NCI-H1930 (cell line): ENCODE measurements at places on chromosomes 3 and 15.
A peak's percentile ranks its signal among the peaks of the same experiment; 100 is the strongest.

DNA sequence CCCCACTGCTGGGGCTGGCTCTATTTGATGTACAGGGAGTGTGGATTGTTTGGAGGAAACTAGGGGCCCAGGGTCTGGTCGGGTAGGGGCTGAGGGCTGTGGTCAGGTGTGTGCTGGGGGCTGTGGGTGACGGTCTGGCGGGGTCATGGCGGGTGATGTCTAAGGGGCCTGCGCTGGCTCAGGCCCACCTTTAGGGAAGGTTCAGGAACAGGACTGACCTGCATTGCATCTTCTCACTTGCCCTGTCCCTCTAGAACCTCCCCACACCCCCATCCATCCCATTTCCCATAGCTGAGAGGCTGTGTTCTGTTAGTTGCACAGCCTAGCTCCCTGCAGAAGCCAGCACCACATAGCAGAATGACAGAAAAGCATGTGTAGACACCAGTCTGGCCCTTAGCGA, 39.1 kb downstream of the SCN5A start:
- DNase-seq, result no peak

DNA sequence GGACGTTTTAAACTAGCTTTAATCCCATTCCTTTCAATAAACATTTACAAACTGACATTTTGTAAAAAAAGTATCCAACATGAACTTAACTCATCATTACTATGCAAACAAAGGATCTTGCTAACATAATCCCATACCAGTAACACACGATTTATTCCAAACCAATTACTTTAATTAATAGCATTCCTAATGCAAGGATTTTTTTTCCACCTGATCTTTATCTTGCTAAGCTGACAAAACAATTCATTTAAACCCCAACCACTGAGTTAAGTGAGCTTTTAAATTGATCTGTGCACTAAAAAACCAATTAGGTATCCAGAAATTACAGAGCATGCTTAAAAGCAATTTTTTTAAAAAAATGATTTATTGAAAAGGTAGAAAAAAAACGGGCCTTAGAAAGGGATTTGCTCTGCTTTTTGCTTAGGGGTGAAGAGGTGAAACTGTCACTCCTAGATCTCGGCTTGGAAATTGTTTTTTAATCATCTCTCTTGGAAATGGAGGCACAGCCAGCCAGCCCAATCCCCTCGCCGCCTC, 1.2 kb downstream of the SH3BP5 start:
- no peak for DNase-seq

GRCh38 chr15:74263466-74263865, 27.3 kb downstream of the CCDC33 start:
- no peak for DNase-seq

GRCh38 chr3:63492464-63492863, 160.0 kb upstream of the SNTN start:
- DNase-seq, result no peak

- no peak for DNase-seq
Observed at GRCh38 chr3:101639280-101639963, 37.5 kb downstream of the ZBTB11 start.

GRCh38 chr15:37550360-37551024, 383.9 kb upstream of the TMCO5A start:
- DNase-seq, result no peak

- no peak for DNase-seq
Observed at GRCh38 chr3:83649692-83650091, 1309.1 kb upstream of the CADM2 start.

DNA sequence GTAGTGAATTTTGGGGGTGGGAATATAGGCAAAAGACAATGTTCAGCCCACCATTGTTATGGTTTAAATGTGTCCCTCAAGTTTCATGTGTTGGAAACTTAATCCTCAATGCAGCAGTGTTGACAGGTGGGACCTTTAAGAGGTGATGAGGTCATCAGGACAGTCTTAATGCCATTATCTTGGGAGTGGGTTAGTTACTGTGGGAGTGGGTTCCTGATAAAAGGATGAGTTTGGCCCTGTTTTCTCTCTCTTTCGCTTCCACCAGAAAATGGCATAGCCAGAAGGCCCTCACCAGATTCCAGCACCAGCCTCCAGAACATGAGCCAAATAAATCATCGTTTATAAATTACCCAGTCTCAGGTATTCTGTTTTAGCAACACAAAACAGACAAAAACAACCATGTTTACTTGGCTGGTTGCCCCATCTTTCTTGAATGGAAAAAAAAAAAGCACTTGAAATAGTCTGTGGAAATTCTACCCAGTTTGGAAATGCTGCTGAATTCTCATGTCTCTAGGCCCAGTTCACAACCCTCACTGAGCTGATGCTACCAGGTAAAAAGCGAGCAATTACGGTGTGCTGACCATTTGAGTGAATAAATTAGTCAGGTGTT, 31.0 kb upstream of the MFSD1 start:
- no peak for DNase-seq

DNA sequence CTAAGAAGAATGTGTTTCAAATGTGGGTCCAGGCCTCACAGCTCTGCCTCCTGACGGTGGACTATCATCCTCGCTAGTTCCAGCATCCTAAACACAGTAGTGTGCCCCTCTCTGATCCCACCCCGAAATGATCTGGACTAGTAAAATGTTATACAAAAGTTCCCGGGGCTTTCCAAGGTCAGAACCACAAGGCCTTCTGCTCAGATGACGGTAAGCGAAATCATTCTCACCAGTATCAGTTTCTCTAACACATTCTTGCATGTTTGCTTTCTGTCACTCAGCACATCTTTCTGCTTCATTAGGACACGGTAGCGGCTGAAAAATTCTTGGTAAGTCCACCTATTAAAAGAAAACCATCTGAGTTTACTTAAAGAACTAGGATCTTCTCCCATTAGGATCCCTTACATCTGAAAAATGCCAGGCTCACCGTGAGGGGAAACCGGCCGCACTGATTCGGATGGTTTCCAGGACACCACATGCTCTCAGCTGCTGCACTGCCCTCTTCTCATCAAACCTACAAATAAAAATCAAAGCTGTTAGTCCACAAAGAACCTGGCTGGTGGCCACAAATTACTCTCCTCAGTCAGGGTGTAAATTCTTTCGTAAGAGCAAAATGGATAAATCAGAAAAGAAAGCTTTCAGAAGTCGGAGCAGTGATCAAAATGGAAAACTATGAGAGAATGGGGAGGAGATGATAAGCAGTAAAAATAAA, 83.9 kb upstream of the MYO5C start:
- DNase-seq, result no peak

GRCh38 chr3:51686512-51687215, 15.6 kb downstream of the TEX264 start:
- DNase-seq, result no peak

DNA sequence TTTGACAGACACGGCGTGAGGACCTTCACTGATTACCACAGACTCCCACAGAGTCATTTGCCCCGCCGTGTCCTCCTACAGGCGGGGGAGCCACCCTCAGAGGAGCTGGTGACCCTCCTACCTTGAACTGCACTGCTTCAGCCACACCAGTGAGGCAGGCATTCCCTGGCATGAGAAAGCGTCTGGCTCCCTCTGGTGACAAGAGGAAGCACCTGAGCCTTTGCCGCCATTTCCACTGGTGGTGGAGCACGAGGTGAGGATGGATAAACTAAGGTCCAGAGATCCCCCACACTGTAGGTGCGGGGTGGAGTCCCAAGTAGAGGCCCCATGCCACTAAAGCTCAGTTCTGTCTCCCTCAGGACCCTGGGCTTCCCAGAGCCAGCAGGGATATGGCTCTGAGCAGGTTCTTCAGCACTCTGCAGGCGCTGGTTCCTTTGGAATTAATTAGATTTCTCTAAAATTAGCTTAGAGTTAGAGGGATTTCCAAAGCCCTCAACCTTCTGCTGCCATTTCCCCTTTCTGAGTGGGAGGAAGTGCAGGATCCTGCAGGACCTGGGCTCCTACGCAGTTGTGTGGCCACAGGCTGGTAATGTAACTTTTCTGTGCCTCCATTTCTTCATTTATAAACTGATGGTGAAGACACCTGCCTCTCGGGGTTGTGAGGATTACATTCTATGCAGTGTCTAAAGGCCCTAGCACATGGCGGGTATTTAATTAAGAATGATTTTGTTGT, 224.0 kb downstream of the SLCO3A1 start:
- peak; percentile 33 for DNase-seq

DNA sequence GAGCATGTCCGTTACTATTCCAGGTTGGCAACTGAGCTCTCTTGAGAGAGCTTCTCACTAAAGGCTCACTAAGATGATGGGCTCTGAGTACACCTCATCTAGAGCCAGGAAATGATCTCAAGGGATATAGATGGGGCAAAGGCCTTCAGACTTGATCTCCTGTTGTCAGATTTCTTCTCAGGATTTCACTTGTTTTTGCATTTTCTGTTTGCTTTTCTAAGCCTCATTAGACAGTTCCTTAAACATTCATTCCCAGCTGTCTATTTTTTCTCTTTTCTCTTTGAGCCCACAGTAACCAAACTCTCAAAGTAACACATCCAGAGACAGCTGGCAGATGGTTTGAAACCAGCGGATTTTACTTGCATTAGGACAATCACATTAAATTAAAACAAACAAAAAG, 28.4 kb upstream of the ARL8B start:
- DNase-seq, result no peak

DNA sequence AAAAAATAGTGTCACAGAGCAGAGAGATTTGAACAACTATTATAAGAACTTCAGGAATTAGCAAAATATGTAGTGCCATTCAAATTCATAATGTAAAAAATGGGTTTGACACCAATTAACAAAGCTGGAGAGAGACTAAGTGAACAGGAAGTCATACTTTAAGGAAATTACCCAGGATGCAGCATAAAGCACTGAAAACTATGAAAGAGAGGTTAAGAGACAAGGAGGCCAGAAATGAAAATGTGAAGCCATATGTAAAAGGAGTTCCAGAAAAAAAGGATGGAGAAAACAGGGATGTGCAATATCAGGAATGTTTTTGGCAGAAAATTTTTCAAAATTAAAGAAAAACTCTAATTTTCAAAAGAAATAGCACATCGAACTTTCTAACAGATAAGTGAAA, 57.6 kb downstream of the SLCO2A1 start:
- no peak for DNase-seq

DNA sequence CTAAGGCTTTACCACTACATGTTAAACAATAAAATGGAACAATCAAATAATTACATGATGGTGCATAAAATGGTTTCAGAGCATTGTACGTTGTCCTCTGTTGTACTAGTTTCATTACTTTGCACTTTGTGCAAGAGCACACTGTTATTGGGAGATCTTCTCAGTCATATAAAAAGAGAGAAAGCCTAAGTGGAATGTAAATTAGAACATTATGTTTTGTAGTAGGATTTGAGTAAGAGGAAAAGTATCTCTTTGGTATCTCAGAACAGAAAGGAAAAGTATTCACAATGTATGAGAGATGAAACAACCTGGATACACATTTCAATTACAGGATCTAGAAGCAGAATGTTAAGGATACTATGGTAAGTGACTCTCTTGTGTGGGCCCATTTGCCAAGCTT, 26.9 kb upstream of the PLSCR2 start:
- no peak for DNase-seq

DNA sequence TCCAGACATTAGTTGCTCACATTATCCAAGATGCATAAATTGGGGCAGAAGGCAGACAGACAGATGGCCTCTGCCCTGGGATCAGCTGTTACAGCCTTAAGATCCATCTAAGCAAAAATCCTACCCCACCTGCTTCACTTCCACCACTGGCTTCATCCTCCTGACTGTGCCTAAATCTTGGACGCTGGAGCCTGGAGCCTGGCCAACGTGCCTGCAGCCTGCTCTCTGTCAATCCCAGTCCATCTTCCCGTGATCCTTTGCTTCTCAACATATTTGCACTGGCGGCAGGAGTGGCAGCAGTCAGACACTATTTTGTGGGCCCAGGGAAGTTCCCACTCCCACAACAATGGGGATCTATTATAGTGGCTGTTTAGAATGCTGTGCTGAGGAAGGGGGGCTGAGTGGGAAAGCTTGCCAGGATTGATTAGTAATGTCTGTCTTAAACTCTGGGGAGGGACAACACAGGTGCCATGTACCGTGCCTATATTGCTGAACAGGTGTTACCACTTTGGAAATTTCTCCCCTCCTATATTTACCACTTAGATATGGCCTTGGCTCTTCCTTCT, 121.2 kb downstream of the MEGF11 start:
- no peak for DNase-seq

GRCh38 chr3:194812176-194812575, 126.5 kb downstream of the FAM43A start:
- no peak for DNase-seq

- DNase-seq, result no peak
Observed at GRCh38 chr3:45560281-45560971, 34.1 kb upstream of the LIMD1 start.

- DNase-seq, result no peak
Observed at GRCh38 chr15:55834331-55834730, 91.4 kb upstream of the PRTG start.

- DNase-seq, result no peak
Observed at GRCh38 chr15:72733941-72734738, 48.1 kb downstream of the BBS4 start.

DNA sequence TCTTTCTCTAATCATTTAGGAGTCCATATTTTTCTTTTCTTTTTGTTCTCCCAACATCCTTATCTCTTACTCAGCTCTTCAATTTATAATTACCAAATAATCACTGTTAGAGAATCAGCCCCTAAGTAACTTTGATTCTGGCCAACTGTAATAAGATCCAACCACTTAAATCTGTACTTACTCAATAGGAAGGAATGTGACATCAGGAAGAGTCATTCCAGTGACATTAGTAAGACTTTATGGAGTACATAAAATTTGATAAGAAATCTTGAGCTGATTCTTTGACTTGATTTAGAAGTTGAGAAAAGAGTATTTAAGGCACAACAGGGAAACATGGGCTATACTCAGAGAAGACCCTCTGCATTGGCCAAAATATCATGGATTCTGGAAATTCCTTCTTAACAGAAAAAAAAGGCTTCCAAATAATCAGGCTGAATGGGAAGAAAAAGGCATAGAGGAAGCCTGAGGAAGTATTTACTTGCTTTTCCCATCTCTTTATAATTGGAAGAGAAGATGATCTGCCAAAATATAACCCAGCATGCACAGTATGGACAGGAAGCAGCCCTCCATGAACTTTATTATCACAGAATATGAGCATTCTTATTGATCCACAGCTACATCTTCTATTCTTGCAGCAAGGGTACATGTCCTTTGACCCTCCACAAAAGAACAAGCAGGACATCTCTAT, 289.7 kb upstream of the TPRG1 start:
- no peak for DNase-seq

DNA sequence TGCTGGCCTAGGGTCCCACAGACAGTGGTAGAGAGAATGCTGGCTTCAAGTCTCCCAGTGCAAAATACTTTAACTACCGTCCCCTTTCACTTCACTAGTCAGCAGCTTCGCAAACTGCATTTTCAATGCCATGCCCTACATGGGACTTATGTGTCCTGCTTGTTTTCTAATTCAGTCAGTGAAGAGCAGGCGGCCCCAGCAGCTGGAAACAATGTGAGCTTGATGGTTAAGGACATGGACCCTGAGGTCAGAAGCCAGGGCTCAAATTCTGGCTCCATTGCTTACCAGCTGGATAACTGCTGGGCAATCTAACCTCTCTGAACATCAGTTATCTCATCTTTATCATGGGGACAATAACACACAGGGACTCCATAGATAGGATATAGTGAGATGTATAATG, 58.4 kb downstream of the SLC12A8 start:
- DNase-seq, result no peak

GRCh38 chr3:187713504-187713903, 11.1 kb upstream of the RTP2 start:
- no peak for DNase-seq

GRCh38 chr3:176789947-176790346, 407.3 kb downstream of the TBL1XR1 start:
- no peak for DNase-seq
